ENCODE measurements at places on chromosomes 3 and 15. TPM values are rescaled to one million over a fixed set of nuclear protein-coding genes. Genes with fewer than 3 reads are reported as not detected.

- DNase-seq, result no peak
Observed at GRCh38 chr3:64717872-64718613, 30.2 kb upstream of the ADAMTS9 start.

Gene RAD54L2
- 17.6 TPM for polyA plus RNA-seq

Gene FANCD2OS
- not detected for polyA plus RNA-seq

DNA sequence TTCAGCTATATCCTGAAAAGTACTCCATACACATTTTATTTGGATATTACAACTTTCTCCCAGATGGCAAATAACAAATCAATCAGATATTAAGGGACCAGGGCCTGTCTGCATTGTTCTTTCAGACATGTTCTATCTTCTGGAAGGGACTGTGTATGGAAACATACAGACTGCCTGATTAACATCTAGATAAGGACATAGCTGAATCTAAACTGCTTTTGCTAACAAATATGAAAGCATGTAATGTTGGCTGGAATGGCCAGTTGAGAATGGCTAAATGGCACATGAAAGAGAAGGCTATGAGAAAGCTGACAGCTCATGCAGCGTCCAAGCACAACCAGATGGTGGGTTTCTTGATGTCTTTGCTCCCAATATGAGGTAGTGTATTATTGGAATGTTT is 149.4 kb downstream of the CFAP20DC start:
- no peak for DNase-seq

GRCh38 chr15:63461230-63461985 is 43.0 kb upstream of the USP3 start:
- no peak for DNase-seq

DNA sequence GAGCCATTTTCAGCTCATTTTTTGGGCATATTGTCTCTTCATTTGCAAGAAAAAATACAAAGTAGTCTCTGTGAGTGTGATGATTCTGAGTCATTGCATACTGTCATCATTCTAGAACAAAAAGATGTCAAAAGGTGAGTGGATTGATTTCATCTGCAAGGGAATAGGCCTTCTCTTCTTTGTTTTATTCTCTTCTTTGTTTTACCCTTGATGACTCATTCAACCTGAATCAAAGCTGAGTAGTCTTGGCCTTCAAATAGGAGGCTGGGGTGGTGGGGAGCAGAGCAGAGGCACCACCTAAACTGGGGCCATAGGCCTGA is 25.4 kb downstream of the CYP19A1 start:
- DNase-seq, result no peak

Gene NRG4
- polyA plus RNA-seq, result 6.2 TPM

DNA sequence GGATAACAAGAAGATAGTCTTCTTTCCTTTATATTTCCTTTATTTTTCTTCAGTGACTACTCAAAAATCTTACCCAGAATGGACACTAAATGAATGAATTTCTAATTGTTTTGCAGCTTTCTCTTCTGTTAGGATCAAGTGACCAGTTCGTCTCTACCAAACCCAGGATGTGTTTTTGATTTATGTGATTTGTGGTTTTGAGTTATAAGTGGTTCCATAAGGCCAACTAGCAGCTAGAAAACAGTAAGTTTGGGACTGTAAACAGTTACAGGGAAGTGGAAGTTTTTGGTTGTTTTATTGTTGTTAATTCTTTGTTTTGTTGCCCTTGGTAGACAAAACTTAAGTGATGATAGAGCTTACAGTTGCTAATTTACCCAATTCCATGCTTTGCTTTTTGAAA is 456.5 kb downstream of the IL5RA start:
- DNase-seq, result no peak

DNA sequence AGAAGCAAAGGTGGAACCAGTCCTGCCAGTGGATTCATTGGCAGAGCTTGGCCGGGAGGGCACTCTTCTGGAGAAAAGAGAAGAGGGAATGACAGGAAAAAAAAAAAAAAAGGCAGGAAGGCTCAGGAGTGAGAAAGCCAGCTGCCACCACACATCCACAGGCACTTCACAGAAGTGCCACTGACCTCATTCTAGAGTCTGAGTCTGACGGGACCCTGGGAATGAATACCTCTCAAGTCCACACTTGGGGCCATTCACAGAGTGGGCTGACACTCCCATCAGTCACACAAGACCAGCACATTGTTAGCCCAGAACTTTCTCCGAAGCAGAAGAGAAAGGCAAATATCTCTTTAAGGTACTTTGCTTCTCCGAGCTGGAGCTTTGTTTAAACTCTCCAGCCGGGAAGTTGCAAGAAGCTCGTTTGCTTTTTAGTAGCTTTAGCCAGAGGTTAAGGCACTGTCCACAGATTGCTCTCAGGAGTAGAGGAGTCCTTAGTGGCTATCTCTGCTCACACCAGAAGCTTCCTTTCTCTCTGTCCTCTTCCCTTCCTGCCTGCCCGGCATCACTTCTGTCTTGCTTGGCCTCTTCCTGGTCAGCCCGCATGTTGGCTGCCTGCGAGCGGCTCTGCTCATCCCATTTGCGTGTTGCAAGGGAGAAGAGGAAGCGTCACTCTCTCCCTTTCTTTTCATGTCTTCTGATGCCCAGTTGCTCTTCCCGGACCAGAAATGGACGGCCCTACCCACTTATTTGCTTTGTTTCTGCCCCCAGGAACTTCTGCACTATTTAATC is 53.8 kb downstream of the CMTM6 start:
- no peak for DNase-seq

DNA sequence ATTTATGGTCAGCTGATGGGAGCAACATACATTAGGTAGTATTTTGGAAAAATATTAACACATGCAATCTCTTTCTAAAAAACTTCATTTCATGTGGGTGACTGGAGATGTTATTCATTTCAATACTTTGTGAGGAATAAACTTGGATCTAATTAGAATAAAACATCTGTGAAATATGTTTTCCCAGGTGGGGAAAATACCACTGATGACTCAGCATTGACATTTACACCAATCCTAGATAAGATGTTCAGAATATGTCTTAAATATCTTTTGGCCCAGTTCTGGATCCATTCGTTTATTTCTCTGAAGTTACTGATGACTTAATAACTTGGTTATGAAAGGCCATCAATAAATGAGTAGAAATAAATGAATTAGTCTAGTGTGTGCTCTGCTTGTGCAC is 247.6 kb downstream of the CHST2 start:
- no peak for DNase-seq

Gene STRIT1
- polyA plus RNA-seq, result 3.7 TPM

DNA sequence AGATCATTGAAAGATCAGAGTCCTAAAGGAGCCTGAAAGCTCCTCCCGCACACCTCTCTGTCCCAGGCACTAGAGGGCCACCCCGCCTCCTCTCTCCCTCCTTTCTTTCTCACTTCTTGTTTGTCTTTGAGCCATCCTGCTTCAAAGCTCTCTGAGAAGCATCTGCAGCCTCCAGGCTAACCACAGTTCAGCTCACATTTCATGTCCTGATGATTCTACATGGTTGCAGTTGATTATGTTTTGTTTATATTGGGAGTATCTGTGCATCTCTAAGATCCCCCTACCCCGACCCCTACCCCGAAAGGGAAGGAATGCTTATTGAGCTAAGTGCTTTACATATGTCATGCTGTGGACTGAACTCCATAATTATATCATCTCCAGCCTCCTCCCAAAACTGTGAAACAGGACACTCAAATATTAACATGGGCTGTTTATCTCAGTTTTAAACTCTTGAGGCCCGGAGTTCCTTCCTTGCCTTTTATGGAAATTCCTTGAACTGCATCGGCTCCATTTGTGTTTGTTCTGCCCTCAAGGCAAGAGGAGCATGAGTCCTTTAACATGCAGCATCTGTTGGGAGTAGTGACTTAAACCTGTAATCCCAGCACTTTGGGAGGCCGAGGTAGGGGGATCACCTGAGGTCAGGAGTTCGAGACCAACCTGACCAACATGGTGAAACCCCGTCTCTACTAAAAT is 30.9 kb downstream of the MGLL start:
- no peak for DNase-seq

- no peak for DNase-seq
Observed at GRCh38 chr3:15198686-15199085, 7.4 kb upstream of the CAPN7 start.

Gene KIF23
- polyA plus RNA-seq, result 26.5 TPM

DNA sequence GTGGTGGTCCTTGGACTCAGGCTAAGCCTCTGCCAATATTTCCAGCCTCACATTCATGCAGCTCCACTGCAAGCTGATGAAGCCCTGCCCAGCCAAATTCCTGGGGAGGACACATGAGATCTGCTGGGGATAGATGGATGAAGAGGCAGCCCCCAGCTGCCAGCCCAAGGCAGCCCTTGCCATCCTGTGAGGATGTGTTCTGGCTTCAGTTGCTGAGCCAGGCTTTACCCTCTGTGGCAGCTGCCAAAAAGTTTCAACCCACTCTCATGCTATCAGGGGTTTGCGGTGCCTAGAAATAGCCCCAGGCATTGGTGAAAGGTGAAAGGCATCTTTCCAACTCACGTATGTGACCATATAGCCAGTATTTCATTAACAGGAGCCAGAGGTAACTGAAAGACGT is 37.6 kb downstream of the C2CD4A start:
- no peak for DNase-seq

DNA sequence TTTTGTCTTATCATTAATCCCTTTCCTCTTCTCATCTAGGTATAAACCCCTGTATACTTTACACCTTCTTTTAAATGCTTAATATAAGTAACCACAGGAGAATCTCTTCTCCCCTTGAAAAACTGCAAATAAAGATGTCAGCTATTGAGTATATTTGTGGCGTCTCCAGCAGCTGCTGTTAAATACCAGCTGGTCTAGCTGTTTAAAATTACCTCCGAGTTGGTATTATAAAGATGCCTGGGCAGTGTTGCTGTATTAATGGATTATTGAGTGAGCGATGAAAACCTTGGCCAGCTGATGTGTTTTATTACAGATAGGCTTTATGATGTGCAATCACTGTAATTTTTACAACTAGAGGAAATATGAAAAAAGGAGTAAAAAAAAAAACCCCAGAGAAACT is 388.1 kb downstream of the TBC1D5 start:
- no peak for DNase-seq

DNA sequence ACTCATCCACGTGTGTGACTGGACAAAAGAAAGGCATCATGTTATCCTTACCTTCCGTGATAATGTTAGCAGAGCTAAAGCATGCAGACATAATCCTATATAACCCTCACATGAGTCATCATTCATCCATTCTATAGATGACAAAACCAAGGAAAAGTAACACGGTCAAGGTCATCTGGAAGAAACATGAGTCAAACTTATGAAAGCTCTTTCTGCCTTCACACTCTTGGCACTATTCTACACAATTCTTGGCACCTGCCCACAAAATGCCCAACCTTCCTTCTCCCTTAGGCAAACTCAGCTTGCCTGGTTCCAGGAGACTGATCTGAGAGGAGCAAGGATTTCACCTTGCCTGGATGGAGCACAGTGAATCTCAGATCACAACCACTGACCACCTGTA is 66.9 kb downstream of the PRICKLE2 start:
- DNase-seq, result no peak

DNA sequence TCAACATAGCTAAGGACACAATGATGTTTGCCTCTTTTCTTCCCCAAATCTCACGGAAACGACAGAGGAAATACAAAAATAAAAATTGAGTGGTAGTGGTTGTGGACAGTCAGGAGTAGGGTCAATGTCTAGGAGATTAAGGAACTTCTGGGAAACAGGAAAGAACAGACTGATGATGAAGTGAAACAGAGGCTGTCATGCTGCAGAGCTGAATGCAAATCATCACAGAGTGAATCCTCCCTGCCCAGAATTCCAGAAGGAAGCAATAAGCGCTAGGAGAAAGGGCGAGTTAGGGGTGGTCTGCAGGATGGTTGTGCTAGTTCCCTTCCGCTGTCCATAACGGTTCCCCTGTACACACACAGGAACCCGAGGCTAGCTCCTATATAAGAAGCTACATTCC is 64.7 kb upstream of the POMGNT2 start:
- DNase-seq, result no peak

GRCh38 chr15:84844964-84845363 is 27.8 kb downstream of the ALPK3 start:
- DNase-seq, result no peak

- no peak for DNase-seq
Observed at GRCh38 chr3:4711680-4711992, 218.5 kb downstream of the ITPR1 start.

DNA sequence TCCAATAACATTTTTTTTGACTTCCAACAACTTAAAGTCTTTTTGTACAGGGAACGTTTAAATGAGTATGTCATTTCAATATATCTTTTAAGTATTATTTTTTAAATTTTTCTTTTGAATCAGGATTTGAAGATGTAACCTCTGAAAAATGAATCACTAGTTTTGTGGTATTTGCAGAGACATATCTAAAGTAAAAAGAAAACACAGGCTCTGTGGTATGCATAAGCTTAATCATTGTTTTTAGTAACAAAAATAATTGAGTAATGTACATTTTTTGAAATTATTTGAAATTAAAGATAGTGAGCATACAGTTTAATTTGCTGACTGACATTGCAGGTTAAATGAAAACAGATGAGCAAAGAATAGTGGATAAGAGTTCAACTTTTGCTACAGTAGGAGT is 531.3 kb downstream of the ROBO1 start:
- no peak for DNase-seq

DNA sequence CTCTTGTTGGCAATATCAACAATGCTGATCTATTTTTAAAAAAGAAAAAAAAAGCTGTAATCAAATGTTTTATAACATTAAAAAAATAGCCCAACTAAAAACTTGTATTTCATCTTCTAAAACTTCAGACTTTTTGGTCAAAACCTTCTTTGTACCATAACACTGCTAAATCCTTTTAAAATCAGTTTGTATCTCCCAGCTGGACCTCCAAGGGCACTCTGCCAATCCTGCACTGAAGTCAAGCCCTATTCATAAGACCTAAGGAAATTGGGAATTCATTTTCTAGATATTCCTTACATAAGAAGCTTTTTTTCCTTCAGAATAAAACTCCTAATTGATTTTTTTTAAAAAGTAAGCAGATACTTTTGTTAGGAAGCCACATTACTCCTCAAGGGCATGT is 38.2 kb upstream of the HCLS1 start:
- DNase-seq, result no peak

DNA sequence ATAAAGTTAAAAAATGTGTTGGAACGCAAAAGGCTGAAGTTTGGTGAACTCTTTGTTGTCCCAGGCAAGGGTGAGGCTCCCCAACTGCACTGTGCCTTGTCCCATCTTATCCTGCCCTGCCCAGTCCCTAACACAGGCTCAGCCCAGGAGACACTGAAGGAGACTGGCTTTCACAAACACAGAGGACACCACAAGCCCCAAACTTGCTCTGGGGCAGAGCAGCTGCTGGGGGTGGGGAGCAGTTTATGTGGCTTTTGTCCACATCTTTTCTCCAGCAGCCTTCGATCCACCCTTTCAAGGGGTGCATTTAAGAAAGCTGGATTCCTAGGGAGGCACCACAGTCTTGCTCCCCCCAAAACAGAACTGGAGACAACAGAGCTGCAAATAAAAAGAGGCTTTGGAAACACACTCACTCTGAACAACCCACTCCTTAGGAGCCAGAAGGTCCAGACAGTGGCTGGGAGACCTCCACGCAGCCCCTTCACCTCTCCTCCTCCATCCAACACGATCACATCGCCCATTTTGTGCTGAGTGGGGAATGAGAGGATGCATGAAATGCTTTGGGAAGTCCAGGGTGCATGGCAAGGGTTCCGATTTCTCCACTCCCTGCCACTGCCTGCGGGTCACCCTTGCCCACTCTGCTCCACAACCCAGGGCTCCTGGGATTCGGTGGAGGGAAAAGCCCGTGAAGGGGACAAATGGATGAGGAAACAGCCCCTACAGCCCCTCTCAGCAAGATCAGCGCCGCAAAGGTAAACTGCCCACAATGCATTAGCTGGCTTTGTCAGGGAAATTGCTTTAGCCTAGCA is 260.5 kb upstream of the TLE3 start:
- no peak for DNase-seq

Measured in left renal cortex interstitium (tissue), 4 donors.